Kasumi-1 (cell line): ENCODE measurements at places on chromosomes 5 and 9.

- DNase-seq: peak; percentile 3
Measured at GRCh38 chr5:116864157-116864837, 289.7 kb upstream of the SEMA6A start.

DNA sequence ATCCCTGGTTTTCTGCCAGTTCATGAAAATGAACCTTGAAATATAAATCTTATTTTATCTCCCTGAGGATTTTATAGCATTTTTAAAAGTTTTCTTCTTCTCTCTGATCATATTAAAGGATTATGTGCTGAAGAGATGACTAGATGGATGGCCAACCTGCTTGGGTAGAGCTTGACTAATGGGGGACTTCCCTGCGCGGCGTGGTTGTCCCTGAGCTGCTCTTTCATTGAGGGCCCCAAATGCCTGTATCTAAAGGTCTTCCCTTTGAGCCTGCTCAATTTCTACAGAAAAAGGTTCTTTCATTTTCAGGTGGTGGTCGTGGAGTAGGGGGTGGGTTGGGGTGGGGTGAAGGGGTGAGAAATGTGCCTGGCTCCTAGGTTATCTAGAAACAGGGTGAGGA is 20.5 kb upstream of the CDKN2AIPNL start:
- no peak for DNase-seq

- DNase-seq: no peak
Measured at GRCh38 chr5:60594715-60595477, 105.1 kb downstream of the DEPDC1B start.

- DNase-seq: no peak
Measured at GRCh38 chr9:90961375-90961774, 159.8 kb downstream of the SYK start.

DNA sequence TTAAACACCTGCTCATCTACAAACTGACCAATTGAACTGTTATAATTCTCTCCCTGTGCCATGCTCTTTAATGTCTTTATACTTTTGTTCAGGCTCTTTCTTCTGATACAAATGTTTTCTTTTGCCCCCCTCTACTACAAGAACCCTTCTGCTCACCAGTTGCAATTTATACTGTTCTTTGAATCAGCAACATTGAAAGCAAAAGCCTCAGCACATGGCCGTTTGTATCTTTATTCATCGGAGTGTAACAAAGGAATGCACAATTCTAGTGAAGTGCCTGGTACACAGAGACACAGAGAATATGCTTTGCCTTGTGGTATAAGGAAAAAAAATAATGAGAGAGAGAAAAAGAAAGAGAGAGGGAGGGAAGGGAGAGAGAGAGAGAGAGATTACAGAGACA is 547.1 kb downstream of the CDH12 start:
- no peak for DNase-seq

DNA sequence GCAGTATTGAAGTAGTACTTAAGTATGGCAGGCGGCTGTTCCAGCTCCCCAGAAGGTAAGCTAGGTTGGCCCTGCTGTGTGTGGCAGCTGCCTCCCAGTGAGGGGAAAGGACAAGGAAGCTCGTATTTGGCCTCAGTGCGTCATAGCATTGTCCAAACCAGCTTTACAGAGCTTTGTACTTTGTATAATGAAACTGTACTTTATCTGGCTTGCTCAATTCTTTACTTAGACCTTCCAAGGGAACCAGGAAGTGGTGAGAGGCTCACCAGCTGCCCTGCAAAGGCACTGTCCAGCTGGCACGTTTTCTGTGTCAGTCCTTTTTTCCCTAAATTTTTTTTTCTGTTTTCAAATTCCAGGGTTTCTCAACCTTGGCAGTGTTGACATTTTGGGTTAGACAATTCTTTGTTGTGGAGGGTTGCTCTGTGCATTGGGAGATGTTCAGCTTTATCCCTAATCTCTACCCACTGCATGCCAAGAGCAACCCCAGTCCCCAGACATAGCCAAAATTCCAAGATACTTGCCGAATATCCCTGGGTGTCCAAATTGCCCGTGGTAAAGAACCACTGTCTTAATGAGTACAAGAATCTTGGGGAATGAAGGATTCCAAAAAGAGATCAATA is 474.5 kb downstream of the LRRC70 start:
- no peak for DNase-seq

DNA sequence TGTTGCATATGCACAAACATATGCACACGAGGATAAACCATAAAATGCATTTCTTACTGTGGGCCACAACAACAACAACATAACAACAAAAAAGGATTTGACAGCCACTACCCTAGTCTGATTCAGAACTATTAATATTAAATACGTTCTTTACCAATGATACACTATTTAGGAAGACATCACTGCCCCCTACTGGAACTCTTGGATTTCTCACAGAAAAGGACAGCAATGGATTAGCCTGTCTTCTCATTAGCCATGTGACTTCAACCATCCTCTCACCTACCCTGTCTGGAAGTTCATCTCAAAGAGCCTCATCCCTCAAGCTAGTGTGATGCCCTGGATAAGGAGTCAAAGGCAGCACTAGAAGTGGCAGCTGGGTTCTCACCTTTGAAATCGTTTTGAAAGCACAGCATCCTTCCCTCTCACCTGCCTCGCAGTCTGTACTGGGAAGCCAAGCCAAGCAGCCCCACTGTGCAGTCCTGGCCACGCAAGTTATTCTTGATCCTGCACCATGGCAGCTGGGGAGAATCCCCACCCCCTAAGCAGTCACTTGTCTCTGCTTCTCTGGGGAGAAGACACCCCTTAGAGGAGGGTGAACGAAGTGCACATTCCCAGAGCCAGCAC is 64.6 kb downstream of the SH3TC2 start:
- DNase-seq: peak; percentile 66

- DNase-seq: no peak
Measured at GRCh38 chr5:147169399-147169798, 65.4 kb upstream of the STK32A start.

- DNase-seq: no peak
Measured at GRCh38 chr9:7298123-7298522, 501.5 kb downstream of the DMAC1 start.

DNA sequence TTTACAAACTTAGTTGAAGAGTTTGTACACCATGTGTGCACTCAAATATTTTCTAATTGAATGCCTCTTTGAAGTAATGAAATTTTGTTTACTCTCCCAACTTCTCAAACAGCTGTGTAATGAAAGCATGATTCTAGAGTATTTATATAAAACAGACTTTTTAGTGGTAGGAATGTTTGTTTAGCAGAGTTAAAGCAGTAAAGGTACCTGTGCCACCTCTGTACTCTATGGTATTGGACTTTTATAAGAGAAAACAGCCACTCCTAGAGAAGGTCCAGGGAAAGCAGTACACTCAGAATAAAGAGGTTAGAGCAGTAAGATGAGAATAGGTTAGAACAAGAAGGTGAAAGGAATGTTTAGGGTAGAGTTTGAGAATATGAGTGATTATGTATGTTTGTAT is 163.1 kb downstream of the CHSY3 start:
- no peak for DNase-seq

- no peak for DNase-seq
Measured at GRCh38 chr9:100228352-100228869, 124.3 kb downstream of the TEX10 start.

GRCh38 chr9:36598273-36598672 is 25.6 kb downstream of the MELK start:
- DNase-seq: no peak

DNA sequence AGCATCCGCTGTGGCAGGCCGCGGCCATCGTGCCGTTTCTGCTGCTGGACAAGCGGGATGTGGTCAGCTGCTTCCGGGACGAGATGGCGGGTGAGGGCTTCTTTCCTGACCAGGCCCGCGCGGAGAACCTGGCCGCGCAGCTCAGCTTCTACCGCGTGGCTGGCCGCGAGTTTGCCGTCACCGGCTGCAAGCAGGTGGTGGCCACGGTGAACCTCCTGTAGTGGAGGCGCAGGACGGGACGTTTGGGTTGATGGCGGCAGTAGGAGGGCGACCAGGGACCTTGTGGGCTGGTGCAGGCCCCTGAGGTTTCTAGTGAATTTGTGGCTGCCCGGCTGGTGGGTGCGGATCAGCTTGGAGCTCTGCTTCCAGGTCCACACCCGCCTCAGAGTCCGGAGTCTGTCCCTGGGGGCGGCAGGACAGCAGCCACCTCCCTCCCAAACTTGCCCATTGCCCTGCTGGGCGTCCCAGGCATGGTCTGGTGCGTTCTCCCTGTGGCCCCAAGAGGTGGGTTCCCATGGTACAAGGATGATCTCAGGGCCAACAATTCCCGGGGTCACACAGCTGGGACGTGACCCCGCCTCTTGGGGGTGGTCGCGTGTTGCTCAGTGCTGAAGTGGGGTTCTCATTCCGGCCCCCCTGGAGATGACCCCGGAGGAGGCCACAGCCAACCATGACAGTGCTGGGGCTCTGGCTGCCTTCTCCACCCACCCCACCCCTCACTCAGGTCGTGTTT is 2.4 kb downstream of the TOR4A start:
- no peak for DNase-seq

GRCh38 chr9:90842996-90843395 is 41.4 kb downstream of the SYK start:
- peak; percentile 69 for DNase-seq
